ENCODE measurements at places on chromosomes 11 and 22.

DNA sequence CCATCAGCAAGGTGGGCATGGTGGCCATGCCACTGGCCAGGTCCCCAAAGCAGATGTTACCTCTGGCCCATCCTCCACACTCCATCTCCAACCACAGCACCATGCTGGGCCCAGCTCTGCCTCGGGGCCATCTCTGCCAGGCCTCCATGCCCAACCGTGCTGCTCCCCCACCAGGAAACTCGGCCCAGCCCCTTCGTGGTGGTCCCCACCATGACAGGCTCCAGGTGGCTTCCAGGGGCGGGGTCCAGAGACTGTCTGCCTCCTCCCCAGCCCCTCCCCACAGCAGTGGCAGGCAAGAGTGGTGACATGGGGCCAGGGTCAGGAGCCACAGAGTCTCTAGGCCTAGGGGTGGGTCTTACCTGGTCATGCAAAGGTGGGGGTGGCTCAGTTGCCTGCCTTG lies 27.3 kb downstream of the OR10D3 start:
- DNase-seq = no peak

GRCh38 chr11:9861860-9862725 lies 198.2 kb downstream of the SWAP70 start:
- DNase-seq = peak; percentile 15

GRCh38 chr11:26820739-26821138 lies 98.9 kb upstream of the SLC5A12 start:
- no peak for DNase-seq

DNA sequence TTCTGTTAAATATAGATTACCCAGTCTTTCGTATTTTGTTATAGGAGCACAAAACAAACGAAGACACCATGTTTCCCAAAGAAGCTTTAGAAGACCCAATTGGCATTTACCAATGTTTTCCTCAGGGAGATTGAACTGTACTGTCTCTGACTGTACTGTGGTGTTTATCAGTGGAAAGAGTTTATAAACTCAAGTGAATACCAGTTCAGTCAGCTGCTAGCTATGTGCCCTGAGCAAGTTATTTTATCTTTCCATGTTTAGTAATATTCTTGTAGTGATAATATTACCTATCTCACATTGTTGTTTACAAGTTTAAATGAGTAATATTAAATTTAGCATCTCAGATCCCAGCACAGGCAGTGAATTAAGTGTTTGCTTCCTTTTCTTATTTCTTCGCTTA lies 773.2 kb downstream of the KCNA4 start:
- no peak for DNase-seq

- no peak for DNase-seq
These were observed 149.0 kb downstream of the CEP164 start for GRCh38 chr11:117476531-117477142.

- no peak for DNase-seq
These were observed 145.5 kb upstream of the BLID start for GRCh38 chr11:122261546-122261945.

DNA sequence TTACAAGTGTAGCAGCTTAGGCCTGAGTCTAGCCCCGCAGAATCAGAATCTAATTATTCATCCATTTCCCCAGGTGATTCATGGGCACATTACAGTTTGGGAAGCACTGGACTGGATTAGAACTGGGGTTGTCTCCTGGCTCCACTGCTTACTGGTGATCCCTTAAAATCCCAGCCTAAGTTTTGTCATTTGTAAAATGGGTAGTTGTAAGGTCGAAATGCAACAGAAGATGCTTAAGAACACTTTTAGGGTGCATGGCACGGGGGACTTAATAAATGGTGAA lies 1.3 kb downstream of the STX3 start:
- DNase-seq = no peak

- no peak for DNase-seq
These were observed 4.4 kb downstream of the AHNAK start for GRCh38 chr11:62542111-62542745.

GRCh38 chr11:9005087-9005486 lies 1.3 kb upstream of the NRIP3 start:
- no peak for DNase-seq

DNA sequence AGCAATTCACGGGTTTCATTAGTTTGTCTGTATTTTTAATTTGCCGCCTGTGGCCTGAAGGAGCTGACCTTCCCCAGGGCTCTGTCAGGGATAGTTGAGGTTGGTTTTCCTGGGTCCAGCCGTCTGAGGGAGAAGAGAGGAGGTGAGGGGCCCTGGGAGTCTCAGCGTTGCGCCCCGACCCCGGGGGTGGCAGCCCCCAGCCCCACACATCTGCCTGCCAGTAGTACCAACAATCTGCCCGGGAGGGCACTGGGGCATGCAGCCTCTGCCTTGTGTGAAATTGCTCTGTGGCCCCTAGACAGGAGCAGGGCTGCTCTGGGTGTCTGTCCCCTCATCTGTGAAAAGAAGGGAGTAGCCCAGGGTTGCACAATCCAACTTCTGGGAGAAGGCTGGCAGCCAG lies 6.6 kb downstream of the B3GAT1 start:
- DNase-seq = no peak

DNA sequence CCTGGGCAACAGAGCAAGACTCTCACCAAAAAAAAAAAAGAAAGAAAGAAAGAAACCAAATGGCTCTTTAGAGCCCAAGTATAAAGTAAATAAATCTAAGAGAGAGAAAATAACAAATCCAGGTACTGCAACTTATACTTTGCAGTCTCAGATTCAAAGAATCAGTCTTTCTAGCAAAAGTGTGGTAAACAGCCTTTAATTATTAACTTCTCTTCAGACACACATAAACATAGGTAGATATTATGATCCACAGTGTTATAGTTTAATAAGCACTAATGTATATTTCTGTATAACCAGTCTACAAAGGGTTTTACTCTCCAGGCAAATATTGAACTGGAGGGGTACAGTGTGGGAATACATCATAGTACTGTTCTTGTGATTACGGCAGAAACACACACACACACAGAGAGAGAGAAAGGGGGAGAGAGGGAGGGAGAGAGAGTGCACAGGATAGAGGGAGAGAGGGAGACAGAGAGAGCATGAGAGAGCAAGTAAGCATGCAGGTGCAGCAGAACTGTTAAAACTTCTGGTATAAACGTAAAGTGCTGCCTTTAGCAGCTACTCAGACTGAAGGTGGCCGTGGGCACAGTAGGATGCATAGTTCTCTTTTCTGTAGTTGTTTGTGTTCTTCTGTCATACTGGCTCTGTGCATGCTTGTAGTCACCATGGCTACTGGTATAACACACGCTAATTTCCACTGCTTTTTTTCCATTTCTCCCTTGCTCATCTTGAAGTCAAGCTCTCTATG lies 32.3 kb downstream of the MTMR2 start:
- no peak for DNase-seq

GRCh38 chr22:28183078-28183860 lies 264.2 kb upstream of the PITPNB start:
- no peak for DNase-seq

DNA sequence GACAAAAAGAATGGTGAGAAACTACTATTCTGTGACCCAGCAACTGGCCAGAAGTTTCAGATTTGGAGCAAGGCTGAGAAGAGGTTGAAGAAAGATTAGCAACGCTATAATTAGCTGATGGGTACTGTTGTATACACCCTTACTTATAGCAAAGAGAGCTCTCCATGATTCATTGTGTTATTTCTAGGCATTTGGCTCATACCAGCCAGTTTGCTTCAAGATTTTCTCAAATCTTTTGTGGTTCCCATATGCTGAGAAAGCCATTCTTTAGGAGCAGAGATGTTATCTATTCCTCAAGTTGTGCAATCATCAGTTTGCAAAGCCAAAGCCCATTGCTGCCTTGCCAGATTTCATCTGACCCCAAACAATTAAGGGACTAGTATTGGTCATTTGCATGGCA lies 179.4 kb downstream of the ETS1 start:
- no peak for DNase-seq

DNA sequence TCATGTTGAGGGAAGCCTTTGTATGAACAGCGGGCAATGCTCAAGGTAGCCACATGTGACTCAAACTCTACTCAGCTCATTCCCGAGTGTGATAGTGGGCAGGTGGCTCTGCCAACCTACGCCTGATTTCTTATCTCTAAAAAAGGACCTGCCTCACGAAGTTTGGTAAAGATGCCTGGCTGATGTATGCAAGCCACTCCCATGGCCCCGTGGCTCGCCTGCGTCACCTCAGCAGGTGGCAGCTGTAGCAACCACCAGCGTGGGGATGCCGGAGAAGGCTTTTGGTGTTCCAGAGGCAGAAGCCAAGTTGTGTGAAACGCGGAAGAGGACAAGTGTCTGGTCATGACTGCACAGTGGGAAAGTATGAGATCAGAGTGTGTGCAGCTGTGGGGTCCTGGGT lies 5.4 kb downstream of the FADS2 start:
- DNase-seq = no peak

GRCh38 chr11:112403432-112403831 lies 142.8 kb upstream of the PLET1 start:
- DNase-seq = no peak

GRCh38 chr11:73388265-73389133 lies 12.3 kb downstream of the RELT start:
- no peak for DNase-seq

DNA sequence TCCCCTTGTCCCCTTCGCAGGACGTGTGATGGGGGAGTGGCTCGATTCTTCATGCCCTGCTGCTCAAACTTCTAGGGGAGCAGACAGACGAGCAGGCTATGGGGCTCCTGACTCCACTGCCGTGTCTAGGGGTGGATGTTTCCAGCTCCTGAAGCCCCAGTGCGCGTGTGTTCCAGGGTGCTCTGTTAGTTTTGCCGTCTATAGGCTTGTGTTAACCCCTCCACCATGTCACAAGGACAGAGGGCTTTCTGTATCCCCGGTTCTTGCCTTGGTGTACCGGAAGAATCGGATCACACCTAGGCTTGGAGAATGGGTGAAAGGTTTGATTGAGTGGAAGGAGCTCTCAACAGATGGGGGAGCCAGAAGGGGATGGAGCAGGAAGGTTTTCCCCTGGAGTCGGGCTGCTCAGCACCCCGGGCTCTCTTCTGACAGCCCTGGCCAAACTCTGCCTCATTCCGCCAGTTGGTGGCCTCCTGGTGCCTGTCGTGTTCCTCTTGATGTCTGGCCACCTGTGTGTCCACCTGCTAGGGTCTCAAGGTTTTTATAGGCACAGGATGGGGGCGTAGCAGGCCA lies 810.7 kb downstream of the BRD1 start:
- DNase-seq = no peak

- DNase-seq = no peak
These were observed 218.0 kb downstream of the ST3GAL4 start for GRCh38 chr11:126573325-126573978.

Data from stimulated activated CD4-positive, alpha-beta T cell treated with anti-CD3 and anti-CD28 coated beads, Interleukin-15, amount 100 ng/mL, for 48 hours (primary cell).